ENCODE measurements at places on chromosomes 12 and 14. TPM values are rescaled to one million over a fixed set of nuclear protein-coding genes. Genes with fewer than 3 reads are reported as not detected.

- DNase-seq = no peak
- no peaks in the 10 kb centered on the region for H3K36me3 ChIP-seq
- H3K27me3 ChIP-seq = no peaks in the 10 kb centered on the region
- H3K4me1 ChIP-seq = no peaks in the 10 kb centered on the region
- no peak overlapping the region for H3K27ac ChIP-seq
Observed at GRCh38 chr14:62308316-62308715, 546.1 kb downstream of the SNAPC1 start.

- H3K36me3 ChIP-seq = peaks cover 6% of the 10 kb centered on the region
- H3K4me1 ChIP-seq = peaks cover 19% of the 10 kb centered on the region
- H3K4me3 ChIP-seq = no peak overlapping the region
Observed at GRCh38 chr14:92596331-92596907, 82.8 kb downstream of the RIN3 start.

- H3K4me3 ChIP-seq = no peak overlapping the region
- H3K27ac ChIP-seq = no peak overlapping the region
- H3K36me3 ChIP-seq = no peaks in the 10 kb centered on the region
- H3K27me3 ChIP-seq = peaks cover 3% of the 10 kb centered on the region
- DNase-seq = no peak
- H3K4me1 ChIP-seq = peaks cover 8% of the 10 kb centered on the region
Observed at GRCh38 chr14:105123981-105124765, 44.4 kb downstream of the JAG2 start.

DNA sequence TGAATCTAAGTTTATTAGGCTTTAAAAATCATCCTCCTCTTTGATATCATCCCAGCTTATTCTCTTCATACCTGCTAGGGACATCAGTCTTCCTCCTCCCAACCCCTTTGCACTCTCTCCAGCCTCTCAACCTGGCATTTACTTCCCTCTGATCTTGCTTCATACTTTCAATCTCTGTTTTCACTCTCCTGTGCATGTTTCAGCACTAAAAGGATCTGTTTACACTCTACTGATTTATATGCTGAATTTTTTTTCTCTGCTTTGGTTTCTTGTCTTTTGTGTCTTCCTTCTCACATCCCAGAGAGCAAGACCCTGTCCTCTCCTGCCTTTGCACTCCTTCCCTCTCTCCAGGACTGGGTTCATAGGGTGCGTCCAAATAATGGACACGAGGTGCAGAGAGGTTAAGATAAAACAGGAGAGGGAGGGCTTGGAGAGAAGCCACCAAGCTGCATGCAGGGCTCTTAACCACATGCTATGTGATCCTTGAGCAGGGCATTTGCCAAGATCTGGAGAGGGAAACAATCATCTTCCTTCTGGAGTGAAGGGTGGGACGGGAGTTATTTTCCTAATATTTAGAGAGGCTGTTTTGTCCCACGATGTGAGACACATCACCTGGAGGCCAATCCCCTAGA lies 3.0 kb upstream of the CISTR start:
- DNase-seq = no peak
- peaks cover 39% of the 10 kb centered on the region for H3K27me3 ChIP-seq
- no peak overlapping the region for H3K4me3 ChIP-seq
- no peaks in the 10 kb centered on the region for H3K36me3 ChIP-seq

- H3K27me3 ChIP-seq = no peaks in the 10 kb centered on the region
- H3K4me3 ChIP-seq = no peak overlapping the region
- no peaks in the 10 kb centered on the region for H3K36me3 ChIP-seq
- no peak overlapping the region for H3K27ac ChIP-seq
- H3K4me1 ChIP-seq = peaks cover 7% of the 10 kb centered on the region
- no peak for DNase-seq
Observed at GRCh38 chr12:44285321-44285960, 449.6 kb downstream of the TMEM117 start.

GRCh38 chr14:35825968-35826217 lies 245 bp upstream of the BRMS1L start:
- no peak for DNase-seq
- no peaks in the 10 kb centered on the region for H3K27me3 ChIP-seq
- no peaks in the 10 kb centered on the region for H3K36me3 ChIP-seq

PRH2 gene
- not detected for total RNA-seq

MYF6 gene
- total RNA-seq = not detected

CELA1 gene
- not detected for total RNA-seq

AHNAK2 gene
- 10.8 TPM for total RNA-seq

All from lower lobe of right lung (tissue), 2 donors.